ENCODE measurements at places on chromosomes 7 and 10.

- no peak for DNase-seq
Measured at GRCh38 chr7:80783678-80784327, 135.0 kb downstream of the SEMA3C start.

GRCh38 chr10:125023862-125024496 lies 82.1 kb downstream of the ZRANB1 start:
- peak; percentile 41 for DNase-seq

DNA sequence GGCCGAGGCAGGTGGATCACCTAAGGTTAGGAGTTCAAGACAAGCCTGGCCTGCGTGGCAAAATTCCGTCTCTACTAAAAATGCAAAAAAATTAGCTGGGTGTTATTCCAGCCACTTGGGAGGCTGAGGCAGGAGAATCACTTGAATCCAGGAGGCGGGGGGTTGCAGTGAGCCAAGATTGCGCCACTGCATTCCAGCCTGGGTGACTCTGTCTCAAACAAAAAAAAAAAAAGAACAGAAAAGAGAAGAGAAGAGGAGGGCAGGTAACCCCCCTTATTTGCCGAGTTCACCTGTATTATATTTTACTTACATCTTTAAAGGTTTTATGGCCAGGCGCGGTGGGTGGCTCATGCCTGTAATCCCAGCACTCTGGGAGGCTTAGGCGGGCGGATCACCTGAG lies 91.7 kb downstream of the RNF216 start:
- no peak for DNase-seq

DNA sequence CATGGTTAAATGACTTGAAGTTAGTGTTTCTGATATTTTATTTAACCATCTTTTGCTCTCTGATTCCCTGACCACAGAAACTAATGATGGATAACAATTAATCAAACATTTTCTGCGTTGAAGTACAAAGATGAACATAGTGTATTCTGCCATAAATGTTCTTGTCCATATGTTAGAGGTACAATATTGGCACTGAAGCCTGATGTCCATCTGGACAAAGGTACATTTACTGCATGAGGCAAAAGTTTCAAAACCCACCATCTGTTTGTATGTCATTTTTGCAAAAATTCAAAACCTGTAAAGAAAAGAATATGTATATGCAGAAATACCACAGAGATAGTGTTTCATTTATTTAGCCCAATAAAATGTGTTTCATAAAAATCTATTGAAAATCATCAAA lies 861.5 kb downstream of the ANKRD7 start:
- no peak for DNase-seq
